ENCODE measurements at places on chromosomes 7 and 10.

GRCh38 chr10:89384474-89385340, 6.9 kb downstream of the IFIT1B start:
- DNase-seq: no peak
- H3K4me3 ChIP-seq: no peak overlapping the region
- no peaks in the 10 kb centered on the region for H3K27me3 ChIP-seq

GRCh38 chr7:41445432-41445831, 257.5 kb downstream of the INHBA start:
- DNase-seq: no peak
- H3K27me3 ChIP-seq: no peaks in the 10 kb centered on the region
- no peak overlapping the region for H3K27ac ChIP-seq

DNA sequence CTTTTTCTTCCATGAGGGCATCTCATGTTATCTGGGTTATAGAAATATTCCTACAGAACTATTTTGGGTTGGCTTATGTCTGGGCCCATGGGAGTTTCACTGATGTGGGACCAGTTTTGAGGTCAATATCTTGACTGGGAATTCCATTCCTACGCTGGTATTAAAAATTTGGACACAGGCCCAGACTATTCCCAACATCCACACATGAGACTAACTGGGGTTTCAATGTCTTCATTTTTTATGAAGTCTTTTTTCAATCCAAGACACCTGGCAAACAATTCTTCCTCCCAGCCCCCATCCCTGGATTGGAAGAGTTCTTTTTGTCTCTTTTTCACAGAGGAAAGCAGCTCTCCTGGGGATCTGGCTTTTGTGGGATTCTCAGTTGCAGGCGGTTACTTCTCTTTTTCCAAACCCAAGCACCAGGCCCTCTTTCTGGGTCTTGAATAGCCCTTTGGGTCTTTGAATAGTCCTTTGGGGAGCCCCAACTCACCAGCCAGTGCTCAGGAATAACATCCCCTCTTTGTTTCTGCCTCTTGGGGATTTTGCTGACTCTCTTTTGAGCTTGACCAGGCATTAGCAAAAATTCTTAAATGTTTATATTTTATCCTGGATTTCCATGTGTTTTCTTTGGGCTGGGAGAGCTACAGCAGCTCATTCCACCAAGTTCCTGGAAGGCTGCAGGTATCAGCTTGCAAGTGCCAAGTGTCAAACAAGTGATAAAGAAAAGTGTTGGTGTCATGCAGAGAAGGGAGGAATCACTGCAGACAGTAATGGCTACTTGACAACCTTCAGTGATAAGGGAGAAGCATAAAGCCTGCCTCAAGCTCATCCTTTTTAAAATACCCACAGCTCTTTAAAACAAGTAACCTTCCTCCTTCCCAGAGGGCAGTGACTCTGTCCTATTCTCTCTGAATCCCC, 234.3 kb downstream of the ADAM12 start:
- H3K27ac ChIP-seq: no peak overlapping the region
- no peak for DNase-seq
- H3K4me3 ChIP-seq: no peak overlapping the region
- no peaks in the 10 kb centered on the region for H3K27me3 ChIP-seq
- H3K36me3 ChIP-seq: no peaks in the 10 kb centered on the region

GRCh38 chr7:113722006-113722405, 196.8 kb downstream of the PPP1R3A start:
- DNase-seq: no peak
- H3K4me3 ChIP-seq: no peak overlapping the region
- no peaks in the 10 kb centered on the region for H3K27me3 ChIP-seq
- peaks cover 4% of the 10 kb centered on the region for H3K4me1 ChIP-seq
- H3K27ac ChIP-seq: no peak overlapping the region

GRCh38 chr10:116612107-116612769, 8.5 kb upstream of the PNLIPRP2 start:
- no peaks in the 10 kb centered on the region for H3K4me1 ChIP-seq
- H3K27ac ChIP-seq: no peak overlapping the region
- H3K27me3 ChIP-seq: peaks cover 28% of the 10 kb centered on the region

DNA sequence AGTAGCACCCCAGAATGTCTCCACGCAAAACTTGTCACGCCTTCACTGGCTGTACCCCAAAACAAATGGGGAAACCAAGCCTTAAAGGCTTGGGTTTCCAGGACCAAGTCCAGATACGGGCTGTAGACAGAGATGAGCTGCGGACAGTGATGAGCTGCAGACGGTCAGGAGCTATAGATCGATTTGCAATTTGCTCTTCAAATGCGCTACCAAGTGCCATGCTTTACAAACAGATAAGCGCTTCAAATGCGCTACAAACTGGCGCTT, 658 bp upstream of the SGCE start:
- H3K27ac ChIP-seq: peak overlapping the region; percentile 73
- DNase-seq: no peak
- H3K4me3 ChIP-seq: peak overlapping the region; percentile 62
- H3K36me3 ChIP-seq: no peaks in the 10 kb centered on the region
